ENCODE measurements at places on chromosomes 3 and 15.

DNA sequence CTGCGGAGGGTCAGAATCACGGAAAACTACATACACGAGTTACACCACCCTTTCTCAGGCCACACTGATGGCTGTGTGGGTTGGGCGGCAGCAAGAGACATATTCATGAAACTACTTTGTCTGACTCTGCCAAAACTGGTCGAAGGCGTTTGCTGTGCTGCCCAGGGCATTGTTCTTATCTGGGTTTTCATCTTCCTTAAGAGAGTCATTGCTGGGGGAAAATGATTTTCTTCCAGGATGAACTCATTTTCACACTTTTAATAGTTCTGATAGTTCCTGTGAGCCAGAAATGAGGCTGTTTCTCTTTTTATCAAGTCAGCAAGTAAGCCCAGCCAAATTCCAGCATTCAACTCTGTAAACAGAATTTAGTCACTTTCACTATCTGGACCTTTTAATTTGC is 47.6 kb downstream of the TRIM71 start:
- no peak for DNase-seq

DNA sequence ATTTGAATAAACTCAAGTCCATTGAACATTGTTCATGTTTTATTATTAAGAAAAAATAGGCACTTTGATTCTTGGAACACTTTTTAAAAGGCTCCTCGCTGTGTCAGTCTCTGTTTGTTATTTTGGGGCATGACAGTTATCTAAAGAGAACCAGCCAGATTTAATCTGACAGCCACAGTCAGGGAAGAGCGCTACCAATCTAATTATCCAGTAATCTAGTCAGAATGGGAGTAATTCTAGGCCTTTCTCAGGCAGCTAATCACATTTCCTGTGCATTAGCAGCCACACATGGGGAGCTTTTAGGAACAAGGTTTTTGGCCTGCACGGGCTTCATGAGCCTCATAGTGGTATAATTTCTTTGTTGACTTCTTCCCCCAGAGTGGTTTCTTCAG is 362.2 kb downstream of the RBMS3 start:
- no peak for DNase-seq

DNA sequence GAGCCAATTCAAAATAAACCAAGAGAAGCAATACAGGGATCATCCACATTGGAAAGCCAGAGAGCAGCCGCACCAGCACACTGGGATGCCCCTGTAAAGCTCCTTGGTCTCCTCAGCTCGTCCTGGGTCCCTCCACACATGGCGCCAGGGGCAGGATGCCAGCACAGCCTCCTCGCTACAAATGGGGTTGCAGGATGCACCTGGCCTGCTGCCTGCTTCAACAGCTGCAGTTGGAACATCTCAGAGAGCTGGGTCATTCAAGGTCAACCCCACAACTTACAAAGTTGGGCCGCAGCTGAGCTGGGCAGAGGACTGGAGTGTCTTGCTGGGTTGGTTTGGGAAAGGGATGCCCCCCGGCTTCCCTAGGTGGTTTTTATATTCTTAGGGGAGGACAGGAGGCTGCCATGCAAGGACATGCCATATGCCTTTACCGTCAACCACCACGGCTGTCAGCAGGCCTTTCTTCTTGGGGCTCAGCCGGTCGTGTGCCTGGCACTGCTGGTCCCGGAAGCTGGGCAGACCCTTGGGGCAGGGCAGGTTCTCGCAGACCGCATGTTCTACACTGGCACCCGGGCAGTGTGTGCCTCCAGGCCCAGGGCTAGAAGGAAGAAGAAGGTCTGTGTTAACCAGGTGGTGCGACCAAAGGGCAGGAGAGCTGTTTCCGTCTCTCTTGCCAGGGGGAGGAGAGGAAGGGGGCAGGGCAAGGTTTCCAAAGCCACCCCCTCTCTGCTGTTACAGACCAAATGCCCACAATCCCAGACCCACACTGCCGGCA is 225.2 kb downstream of the ADAMTS17 start:
- no peak for DNase-seq

DNA sequence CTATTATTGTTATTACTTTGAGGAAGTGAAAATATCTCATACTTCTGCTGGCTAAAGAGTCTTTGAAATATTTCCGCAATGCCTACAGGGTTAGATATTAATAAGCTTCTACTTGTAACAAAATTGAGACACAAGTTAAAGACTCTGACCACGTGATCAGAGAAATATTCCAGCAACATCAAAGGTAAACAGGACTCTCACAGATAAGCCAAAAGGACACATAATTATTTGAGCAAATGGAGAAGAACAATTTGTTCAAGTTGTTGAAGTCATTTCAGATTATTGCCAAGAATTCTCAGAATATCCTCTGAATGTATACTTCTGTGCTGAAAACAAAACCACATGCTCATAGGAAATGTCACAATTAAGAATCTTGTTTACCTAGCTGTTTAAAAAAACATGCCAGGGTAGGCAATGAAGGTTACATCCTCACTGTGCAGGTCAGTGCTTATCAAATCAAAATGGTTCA is 225.8 kb upstream of the ALCAM start:
- DNase-seq = no peak

- no peak for DNase-seq
Observed at GRCh38 chr3:130997289-130997688, 29.3 kb downstream of the ASTE1 start.

DNA sequence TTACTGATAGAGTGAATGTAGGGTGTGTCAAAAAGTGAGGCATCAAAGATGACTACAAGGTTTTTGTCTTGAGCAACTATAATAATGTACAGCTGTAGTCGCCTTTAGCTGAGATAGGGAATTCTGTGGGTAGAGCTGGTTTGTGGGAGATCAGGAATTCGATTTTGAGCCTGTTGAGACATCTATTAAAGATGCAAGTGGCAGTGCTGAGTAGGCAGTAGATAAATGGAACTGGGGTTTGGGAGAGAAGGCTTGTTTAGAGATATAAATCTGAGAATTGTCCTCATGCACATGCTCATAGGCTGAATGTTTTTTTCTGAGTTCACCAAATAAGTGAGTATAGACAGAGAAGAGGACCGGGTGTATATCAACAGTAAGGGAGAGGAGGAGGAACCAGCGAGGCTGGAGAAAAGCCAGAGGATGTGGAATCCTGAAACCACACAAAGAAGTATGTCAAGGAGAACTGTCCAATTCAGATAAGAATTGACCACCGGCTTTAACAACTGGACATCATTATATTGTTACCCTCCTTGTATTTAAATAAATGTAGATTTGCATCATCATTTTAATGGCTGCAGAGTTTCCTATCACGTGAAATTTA is 146.0 kb upstream of the TNIK start:
- DNase-seq = no peak

- no peak for DNase-seq
Observed at GRCh38 chr3:13135251-13135810, 62.1 kb upstream of the IQSEC1 start.

GRCh38 chr3:17412950-17413530 is 329.4 kb downstream of the TBC1D5 start:
- peak; percentile 59 for DNase-seq

DNA sequence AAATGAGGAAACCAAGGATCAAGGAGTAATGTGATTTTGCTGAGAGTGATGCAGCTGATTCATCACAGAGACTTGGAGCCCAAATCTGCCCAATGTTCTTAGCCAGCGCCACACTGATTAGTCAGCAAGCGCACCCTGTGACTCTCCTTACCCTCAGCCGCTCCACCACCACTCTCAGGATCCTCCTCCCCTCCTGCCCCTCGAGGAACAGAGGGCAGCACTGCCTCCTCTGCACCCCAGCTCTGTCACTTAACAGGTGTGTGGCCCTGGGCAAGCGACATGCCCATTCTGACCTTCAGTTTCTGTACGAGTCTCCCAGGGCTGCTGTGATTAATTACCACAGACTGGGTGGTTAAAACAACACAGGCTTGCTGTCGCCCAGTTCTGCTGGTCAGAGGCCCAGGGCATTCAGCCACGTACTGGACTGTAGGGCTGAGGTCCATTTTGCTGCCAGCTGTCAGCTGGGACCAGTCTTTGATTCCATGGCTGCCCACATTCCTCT is 36.1 kb upstream of the HRH1 start:
- DNase-seq = no peak

DNA sequence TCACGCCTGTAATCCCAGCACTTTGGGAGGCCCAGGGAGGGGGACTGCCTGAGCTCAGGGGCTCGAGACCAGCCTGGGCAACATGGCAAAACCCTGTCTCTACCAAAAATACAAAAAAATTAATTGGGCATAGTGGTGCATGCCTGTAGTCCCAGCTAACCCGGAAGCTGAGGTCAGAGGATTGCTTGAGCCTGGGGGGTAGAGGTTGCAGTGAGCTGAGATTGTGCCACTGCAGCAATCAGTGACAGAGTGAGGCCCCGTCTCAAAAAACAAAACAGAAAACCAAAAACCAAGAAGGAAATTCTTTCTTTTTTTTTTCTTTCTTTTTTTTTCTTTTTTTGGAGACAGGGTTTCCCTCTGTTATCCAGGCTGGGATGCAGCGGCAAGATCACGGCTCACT is 3.5 kb downstream of the SPATA12 start:
- DNase-seq = no peak

GRCh38 chr3:51953445-51953844 is 1.7 kb upstream of the GPR62 start:
- no peak for DNase-seq

GRCh38 chr15:63372018-63372705 is 9.5 kb downstream of the CA12 start:
- DNase-seq = no peak

GRCh38 chr15:58040150-58040549 is 25.4 kb downstream of the ALDH1A2 start:
- DNase-seq = no peak

DNA sequence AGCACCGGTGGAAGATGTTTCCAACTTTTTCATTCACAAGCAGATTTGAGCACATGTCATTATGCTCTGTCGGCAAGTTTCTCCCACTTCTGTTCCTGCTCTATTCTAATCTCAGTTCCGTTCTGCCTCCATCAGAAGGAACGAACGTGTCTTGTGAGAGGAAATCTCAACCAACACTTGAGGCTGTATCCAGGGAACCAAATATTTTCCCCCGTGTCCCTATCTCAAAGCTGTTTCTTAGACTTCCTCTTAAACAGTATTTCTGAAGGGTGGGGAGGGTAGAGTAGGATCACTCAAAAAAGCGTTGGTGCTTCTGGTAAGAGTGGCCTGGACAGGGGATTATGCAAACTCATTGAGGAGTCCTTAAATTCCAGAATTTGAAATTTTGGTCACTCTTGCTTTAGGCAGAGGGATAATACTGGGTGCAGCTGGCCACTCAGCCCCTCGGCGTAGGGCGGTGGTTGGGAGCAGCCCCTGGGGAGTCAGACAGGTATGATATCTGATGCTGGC is 54.9 kb downstream of the FRMD4B start:
- DNase-seq = no peak

- DNase-seq = no peak
Observed at GRCh38 chr3:106160396-106160795, 291.6 kb upstream of the CBLB start.

GRCh38 chr3:41711651-41712050 is 250.3 kb downstream of the ULK4 start:
- no peak for DNase-seq

DNA sequence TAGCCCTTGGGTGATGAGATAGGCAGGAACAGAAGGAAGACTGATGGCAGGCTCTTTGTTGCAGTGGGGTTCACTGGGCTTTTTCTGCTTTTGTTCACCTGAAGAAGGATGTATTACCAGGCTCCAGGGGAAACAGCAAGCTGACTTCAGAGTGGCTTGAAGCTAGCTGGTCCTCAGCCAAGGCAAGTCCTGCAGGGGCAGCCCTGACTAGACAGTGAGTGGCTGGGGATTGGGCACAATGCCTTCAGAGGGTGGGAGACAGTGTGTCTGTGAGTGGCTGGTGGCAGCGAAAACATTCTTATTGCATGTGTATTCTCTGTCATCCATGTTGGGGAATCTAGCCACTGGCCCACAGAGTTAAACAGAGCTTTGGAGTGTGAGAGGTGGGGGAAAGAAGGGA is 2.3 kb upstream of the TEX264 start:
- DNase-seq = no peak

DNA sequence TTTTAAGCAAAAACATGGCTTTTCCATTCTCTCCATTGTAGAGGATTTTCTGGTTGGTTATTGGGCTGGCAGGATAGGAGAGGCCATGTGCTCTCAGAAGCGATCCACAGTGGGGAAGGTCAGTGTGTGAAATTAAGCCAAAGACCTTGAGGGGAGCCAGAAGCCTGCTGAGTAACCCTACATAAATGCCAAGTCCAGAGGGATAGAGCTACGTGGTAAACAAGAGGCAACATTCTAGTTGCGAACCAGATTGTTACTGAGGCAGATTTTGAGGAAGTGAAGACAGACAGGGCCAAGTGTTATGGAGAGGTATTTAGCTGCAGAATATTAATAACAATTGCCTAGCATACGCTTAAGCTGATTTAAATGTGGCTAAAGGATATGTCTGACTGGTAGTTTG is 592.8 kb upstream of the GBE1 start:
- no peak for DNase-seq

GRCh38 chr15:92879949-92880725 is 20.0 kb upstream of the CHD2 start:
- peak; percentile 21 for DNase-seq

DNA sequence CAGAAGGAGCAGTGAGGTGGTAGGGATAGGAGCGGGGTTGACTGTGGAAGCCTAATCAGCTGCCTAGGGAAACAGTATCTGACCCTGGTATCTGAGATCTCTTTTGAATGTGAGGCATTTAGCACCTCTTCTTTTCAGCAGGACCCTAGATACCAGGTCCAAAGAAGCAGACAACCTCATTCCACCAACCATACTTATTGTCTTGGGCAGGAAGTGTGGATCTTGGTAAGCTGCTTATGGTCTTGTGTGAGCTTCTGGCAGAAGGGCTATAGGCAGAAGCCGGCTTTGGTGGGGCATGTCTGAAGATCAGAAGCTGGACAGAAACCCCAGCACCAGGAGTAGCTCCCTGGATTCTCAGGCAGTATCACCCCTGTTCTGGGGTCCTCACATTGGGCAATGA is 65.6 kb downstream of the TIPARP start:
- no peak for DNase-seq
